ENCODE measurements at places on chromosomes 7 and 10. TPM values are rescaled to one million over a fixed set of nuclear protein-coding genes. Genes with fewer than 3 reads are reported as not detected.

The MALRD1 gene
- total RNA-seq, result not detected

The SEC61A2 gene
- total RNA-seq, result 4.6 TPM

The ZNHIT1 gene
- total RNA-seq, result 64.8 TPM

The IDE gene
- 26.7 TPM for total RNA-seq

The ADCY1 gene
- 0.40 TPM for total RNA-seq

- DNase-seq, result no peak
Observed at GRCh38 chr7:74027683-74028320, at the start of gene ELN. Gene ELN (plus strand): TSS chr7:74028173. CDS start chr7:74028188, 15 bp downstream.

GRCh38 chr7:108026647-108027046, 23.7 kb upstream of the LAMB1 start:
- no peak for DNase-seq

DNA sequence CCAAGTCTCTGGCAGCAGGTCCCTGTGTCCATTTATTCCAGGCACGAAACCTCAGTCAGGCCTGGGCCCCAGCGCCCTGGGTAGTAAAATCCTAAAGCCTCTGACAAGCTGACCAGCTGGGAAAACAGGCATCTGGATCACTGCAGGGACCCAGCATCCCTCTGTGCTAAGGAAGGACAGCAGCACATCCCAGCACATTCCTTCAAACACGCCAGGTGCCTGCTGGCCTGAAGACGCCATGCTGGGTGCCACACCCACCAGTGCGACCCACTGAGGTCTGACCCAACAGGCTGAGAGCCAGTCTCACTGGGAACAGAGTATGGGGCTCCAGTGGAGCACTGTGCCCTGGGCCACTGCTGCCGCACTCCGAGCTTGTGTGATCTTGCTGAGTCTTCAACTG, 6.4 kb downstream of the DNAJB12 start:
- DNase-seq, result no peak

DNA sequence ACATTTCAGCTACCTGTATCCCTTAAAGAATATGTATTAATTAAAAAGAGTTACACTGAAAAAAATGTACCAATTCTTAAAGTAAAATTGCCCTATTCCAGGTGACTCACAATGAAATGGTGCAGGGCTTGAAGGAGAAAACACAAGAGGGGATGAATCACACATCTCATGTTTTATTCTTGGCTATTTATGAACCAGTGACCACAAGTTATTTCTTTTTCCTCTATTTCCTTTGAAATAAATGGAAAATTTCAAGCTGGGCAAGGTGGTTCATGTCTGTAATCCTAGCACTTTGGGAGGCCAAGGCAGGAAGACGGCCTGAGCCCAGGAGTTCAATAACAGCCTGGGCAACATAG, 106.8 kb downstream of the UBE2H start:
- DNase-seq, result no peak

- DNase-seq, result no peak
Observed at GRCh38 chr7:145360511-145361100, 524.8 kb upstream of the TPK1 start.

DNA sequence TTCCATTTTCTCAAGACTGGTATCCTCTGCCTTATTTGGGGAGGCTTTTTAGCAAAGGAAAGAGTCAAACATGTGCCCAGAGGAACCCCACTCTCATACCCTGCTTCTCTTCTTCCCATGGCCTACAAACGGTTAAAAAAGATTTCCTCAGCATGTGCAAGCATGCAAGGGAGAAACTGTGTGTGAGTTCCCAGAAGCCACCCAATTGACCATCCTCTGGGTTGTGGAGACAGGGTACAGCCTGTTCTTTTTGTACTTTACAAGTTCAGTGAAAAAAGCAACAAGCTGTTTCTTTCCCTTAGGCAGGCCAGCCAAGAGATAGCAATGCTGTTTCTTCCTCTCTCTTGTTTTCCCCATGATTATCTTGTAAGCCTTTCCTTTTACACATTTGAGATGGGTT, 68.8 kb upstream of the MTPN start:
- no peak for DNase-seq

GRCh38 chr10:114375047-114375446, 29.3 kb downstream of the AFAP1L2 start:
- no peak for DNase-seq
